ENCODE measurements at places on chromosomes 5 and 9.

- no peak for DNase-seq
These were observed 44.4 kb downstream of the TNFAIP8 start for GRCh38 chr5:119400245-119400644.

- DNase-seq = no peak
These were observed 19.1 kb downstream of the URM1 start for GRCh38 chr9:128390150-128390812.

DNA sequence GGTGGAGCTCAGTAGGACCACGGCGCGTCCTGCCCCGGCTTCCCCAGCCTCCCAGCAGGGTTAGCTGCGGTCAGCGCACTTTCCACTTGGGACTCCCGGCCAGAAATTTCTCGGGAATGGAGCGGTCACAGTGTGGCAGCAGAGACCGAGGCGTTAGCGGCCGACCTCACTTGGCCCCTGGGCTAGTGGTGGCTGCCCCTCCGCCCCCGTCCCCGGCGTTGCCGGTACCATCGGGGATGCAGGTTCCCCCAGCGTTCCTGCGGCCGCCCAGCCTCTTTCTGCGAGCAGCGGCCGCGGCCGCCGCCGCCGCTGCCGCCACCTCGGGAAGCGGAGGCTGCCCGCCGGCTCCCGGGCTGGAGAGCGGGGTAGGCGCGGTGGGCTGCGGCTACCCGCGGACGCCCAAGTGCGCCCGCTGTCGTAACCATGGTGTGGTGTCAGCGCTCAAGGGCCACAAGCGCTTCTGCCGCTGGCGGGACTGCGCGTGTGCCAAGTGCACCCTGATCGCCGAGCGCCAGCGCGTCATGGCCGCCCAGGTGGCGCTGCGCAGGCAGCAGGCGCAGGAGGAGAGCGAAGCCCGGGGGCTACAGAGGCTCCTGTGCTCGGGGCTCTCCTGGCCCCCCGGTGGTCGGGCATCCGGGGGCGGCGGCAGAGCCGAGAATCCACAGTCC, 460 bp downstream of the DMRTA1 start:
- DNase-seq = peak; percentile 78

DNA sequence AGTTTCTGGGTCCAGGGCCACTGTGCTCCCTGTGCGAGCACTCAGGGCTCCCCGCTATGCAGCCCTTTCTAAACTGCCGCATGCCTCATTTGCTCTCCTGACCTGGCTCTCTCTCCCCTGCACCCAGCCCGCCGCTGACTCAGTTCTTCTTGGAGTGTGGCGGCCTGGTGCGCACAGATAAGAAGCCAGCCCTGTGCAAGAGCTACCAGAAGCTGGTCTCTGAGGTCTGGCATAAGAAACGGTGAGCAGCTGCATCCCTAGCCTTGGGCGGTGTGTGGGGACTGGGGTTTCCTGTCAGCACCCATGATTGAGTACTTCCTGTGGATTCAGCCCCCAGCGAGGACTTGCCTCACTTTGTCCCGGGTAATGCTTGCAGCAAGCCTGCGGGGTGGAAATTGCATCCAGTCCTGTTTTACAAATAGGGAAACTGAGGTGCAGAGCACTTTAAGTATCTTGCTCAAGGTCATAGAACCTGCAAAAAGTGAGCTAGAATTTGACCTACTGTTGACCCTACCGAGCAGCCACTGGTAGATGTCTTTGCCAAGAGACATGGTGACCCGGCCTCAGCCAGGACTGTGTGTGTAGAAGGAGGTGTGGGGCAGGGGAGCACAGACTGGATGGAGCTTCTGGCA, 27.9 kb downstream of the USP20 start:
- DNase-seq = peak; percentile 91

DNA sequence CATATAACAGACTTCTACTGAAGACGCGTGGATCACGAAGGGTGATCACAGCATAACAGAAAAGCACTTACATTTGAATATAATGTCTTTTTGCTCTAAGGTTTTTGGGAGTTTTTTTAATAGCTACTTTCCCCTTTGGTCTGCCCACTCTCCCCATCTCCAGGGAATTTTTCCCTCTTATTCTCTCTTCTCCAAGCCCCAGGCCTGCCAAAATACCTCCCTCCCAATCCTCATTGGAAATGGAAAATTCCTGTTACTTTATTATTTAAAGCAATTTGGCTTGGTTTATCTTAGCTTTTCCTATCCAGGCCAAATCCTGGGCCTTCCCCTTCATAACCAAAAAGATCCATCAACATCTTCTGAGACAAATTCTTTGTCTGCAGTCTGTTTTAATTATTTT, 22.3 kb upstream of the SSBP2 start:
- no peak for DNase-seq

- no peak for DNase-seq
These were observed 3.3 kb downstream of the DDX41 start for GRCh38 chr5:177513500-177513899.

DNA sequence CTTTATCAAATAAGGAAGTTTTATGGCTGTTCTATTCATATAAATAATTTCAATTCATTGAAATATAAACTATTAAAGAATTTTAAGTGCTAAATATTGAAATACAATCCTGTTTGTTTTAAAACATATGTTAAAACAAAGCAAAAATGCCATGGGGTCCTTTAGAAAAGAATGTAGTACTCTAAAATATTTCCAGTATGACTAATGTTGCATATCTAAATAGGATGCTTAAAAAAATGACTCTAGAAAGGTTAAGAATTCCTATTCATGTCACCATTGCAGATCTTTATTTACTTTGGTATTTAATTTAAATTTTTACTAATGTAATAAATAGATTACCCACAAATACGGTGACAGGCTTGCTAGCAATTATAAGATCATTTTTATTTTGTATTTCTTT, 132.3 kb downstream of the ZNF608 start:
- DNase-seq = no peak

DNA sequence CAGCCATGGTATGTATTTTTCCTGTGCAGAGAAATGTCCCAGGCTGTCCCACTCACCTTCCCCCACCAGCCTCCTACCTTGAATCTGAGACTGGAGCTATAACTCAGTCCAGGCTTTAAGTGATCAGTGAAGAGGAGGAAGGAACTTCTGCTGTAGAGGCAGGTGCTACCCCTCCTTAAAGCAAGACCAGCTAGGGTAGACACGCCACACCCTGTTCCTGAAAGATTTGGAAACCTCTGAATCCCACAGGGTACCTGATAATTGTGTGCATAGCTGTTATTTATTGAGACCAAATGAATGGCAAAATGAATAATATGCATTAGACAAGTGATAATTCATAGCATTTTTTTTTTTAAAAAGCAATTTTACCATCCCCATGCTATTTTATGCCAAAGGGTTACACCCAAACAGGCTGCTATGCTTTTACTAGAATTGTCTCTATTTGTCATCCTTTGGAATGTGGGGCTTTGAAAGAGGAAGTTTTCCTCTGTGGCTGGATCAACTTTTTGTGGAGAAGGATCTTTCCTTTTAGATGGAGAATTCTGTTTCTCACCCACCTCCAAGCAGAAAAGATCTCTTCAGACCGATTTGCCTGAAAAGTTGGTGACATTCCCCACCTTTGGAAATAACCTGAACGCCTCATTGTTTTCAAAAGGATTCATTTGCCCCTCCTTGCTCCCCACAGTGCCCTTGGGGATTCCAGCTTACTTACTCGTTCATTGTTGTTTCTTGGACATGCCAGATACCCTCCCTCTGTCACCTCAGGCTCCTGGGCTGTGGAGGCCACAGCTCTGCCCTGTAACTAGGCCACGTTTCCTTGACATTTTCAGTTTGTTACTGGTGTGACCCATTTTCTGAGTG, 248.7 kb downstream of the NR3C1 start:
- peak; percentile 27 for DNase-seq

DNA sequence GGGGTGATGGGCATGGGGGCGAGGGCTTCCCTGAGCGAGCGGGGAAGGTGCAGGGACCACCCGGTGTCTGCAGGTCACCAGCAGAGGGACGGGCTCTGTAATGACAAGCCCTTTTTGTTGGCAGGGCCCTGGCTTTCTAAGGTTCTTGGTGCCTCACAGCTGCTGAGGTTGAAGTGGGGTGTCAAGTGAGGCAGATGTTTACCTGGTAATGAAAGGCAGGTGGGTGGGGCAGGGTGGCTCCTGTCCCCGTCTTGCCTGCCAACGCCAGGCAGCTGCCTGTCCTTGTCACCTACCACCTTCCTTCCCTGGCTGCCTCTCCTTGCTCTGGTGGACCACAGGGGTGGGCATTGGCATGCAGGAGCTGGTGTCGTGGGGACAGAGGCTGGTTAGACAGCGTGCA, 41.0 kb upstream of the SEMA4D start:
- no peak for DNase-seq

- no peak for DNase-seq
These were observed 100.8 kb upstream of the RANBP3L start for GRCh38 chr5:36402512-36402906.

DNA sequence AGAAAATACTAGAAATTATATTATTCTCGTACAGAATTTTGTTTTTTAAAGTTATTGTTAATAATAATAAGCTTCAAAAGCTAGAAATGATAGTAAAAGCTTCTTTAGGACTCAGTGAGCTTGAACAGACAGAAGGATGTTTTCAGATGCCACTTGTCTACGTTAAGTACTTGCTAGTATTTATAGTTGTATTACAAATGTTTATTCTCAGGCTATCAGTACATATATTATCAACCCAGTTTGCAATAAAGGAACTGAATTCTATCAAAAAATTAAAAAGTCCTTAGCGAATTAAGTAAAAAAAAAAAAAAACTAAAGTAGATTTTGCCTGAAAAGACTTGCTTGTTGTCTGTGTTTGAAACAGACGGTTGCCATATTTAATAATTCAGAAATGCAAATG, 23.9 kb downstream of the HCN1 start:
- no peak for DNase-seq

GRCh38 chr5:172336676-172337285, 53.2 kb upstream of the UBTD2 start:
- DNase-seq = no peak

GRCh38 chr9:33440609-33441008, 6.8 kb downstream of the AQP3 start:
- no peak for DNase-seq

Measured in ELF-1 (cell line).